Gastrocnemius medialis (tissue), 4 donors: ENCODE measurements at places on chromosomes 7 and 10. TPM values are rescaled to one million over a fixed set of nuclear protein-coding genes. Genes with fewer than 3 reads are reported as not detected.

DNA sequence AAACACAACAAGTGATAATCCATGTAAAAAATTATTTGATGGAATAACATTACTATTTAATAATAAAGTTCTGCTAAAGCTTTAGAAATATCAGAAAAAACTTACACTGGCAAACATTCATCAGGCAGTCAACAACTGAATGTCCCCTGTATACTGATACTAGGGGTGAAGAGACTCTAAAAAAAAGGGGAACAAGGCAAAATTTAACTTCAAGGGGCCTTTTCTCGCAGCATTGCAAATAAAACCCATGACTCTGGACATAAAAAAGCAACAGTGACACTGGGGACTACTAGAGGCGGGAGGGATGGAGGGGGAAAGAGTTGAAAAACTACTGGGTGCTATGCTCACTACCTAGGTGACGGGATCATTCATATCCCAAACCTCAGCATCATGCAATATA, 5.8 kb upstream of the IFRD1 start:
- H3K4me3 ChIP-seq = no peak overlapping the region
- DNase-seq = no peak

- H3K4me1 ChIP-seq = peaks cover 14% of the 10 kb centered on the region
- no peak overlapping the region for H3K27ac ChIP-seq
- no peaks in the 10 kb centered on the region for H3K27me3 ChIP-seq
- H3K4me3 ChIP-seq = no peak overlapping the region
Observed at GRCh38 chr7:1727812-1728570, 57.9 kb downstream of the ELFN1 start.

CCDC172 gene
- not detected for total RNA-seq

OPALIN gene
- total RNA-seq = not detected

DNA sequence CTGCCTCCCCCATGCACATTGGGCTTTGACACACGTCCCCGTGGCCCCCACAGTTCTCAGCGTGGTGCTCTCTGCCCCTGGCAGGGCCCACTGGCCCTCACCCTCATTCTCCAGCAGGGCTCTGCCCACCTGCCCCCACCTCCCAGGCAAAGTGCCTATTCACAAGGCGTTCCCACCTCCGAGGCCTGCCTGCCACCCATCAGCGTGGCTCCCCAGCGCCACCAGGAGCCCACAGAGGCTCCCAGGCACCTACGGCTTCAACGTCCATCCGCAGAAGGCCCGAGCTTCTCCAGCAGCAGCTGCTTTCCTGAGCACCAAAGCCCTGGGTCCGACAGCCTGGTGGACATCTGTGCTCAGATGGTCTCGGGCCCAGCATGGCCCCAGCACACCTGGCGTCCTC, 211.8 kb upstream of the PPP2R2D start:
- no peak for DNase-seq
- no peaks in the 10 kb centered on the region for H3K27me3 ChIP-seq
- H3K36me3 ChIP-seq = no peaks in the 10 kb centered on the region
- H3K4me3 ChIP-seq = no peak overlapping the region
- H3K27ac ChIP-seq = no peak overlapping the region

DNA sequence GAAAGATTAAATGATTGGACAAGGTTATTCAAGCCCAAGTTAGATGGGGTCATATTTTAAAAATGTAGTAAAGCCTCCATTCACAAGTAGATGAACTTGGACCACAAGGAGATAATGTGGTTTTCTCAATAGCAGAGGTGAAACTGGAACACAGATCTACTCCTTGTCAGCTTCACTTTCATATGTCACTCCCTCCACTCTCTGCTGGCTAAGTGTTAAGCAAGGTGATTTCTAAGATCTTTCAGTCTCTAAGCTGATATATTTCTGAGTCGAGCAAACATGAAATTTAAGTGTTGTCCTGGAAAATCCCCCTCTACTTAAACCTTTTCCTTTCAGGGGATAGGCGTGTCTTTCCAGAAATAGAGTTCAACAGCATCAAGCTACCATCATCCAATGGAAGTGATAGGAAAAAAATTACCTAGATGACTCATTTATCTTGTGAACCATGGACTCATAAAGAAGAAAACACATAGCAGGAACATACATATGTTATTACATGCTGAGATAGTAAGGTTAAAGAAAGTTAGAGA, 275.0 kb downstream of the PTEN start:
- DNase-seq = no peak
- H3K4me3 ChIP-seq = no peak overlapping the region
- H3K27me3 ChIP-seq = no peaks in the 10 kb centered on the region
- peaks cover 1% of the 10 kb centered on the region for H3K4me1 ChIP-seq

DNA sequence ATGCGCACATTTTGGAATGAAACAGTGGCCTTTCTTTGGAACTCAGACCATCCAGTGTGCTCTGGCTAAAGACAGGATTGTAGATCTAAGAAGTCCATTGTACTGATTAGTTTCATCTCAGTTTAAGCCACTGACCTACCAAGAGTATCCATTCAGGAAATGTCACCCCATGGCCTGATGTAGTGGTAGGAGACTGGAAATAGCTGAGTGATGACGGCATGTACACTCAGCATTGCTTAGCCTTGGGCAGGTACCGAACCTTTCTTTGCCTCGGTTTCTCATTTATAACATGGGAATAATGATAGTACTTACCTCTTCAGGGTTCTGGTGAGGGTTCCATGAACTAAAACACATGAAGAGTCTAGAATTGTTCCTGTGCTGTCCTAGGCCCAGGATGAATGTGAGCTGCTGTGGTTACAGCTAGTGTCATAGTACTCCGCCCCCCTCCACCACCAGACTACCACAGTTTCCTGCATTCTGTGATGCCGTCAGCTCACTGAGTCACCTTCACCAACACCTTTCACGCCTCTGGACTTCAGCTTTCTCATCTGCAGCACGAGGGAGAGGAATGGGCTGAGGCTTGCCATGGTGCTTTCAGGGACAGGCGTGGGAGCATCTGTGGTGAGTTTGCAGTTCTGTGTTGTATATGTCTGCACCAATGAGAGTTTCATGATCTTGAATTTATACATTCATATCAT, 484.0 kb upstream of the GALNT17 start:
- H3K4me3 ChIP-seq = no peak overlapping the region
- no peaks in the 10 kb centered on the region for H3K27me3 ChIP-seq
- no peak overlapping the region for H3K27ac ChIP-seq
- no peak for DNase-seq
- peaks cover 9% of the 10 kb centered on the region for H3K4me1 ChIP-seq

OR2A7 gene
- total RNA-seq = 0.75 TPM

DENND2A gene
- 2.6 TPM for total RNA-seq

DNA sequence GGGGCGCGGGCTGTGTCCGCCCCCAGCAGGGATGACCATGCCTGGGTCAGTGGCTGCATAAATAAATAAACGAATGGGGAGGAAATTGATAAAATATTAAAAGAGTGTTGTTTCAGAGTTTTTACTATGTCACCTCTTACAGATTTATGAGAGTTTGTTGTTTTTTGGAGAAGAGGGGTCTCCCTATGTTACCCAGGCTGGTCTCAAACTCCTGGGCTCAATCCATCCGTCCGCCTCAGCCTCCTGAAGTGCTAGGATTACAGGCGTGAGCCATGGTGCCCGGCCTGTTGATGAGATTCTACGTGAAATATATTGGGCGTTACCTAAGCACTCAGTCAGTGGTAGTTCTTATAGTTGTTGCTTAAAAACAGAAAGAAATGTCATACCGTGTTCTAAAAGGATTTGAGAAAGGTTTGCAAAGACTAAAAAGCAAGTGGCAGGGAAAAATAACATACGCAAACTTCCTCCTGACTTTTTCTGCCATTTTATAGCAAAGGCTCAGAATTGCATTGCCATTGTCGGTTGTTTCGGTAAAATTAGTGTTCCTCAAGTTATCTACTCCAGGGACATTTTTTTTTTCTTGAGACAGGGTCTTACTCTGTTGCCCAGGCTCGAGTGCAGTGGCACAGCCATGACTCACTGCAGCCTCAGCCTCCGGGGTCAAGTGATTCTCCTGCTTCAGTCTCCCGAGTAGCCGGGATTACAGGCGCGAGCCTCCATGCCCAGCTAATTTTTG, 39.5 kb upstream of the FOXK1 start:
- H3K4me3 ChIP-seq = peak overlapping the region; percentile 84
- no peaks in the 10 kb centered on the region for H3K4me1 ChIP-seq
- no peaks in the 10 kb centered on the region for H3K27me3 ChIP-seq
- no peak for DNase-seq

DNA sequence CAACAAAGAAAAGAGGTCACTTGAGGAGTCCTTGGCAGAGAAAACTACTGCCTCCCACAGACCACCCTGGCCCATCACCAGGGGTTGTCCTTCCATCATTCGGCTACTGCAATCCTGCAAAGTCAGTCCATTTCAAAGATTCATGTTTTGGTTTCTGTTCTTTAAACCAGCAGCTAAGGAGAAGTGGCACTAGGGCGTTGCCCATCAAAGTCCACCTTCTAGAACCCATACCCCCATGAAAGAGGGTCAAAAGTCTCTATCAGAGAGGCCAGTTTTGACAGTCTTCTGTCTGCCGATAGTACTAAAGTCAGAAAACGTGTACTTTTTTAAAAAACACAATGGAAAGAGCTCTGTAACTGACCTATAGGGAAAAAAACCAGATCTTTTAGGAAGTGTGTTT, 14.4 kb downstream of the CCDC6 start:
- no peak for DNase-seq
- H3K4me3 ChIP-seq = no peak overlapping the region
- peaks cover 46% of the 10 kb centered on the region for H3K4me1 ChIP-seq
- H3K27me3 ChIP-seq = no peaks in the 10 kb centered on the region

DNA sequence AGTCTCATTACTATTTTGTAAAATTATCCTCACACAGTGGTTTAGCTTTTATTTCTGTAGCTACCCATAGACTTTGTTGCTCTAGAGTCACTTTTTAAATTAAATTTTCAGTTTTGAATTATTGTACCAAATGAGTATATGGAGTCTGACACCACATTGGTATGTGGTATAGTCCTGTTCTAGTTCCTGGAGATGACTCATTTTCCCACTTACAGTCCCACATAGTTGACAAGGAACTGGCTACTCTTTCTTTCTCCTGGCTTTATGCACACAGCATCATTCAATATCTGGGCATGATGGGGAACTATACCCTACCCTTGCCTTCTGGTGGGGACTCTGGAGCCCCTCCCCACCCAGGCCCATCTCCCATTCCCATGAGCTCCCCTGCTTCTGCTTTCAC, 92.6 kb upstream of the RAB11FIP2 start:
- DNase-seq = no peak
- no peaks in the 10 kb centered on the region for H3K36me3 ChIP-seq
- no peaks in the 10 kb centered on the region for H3K27me3 ChIP-seq
- H3K4me3 ChIP-seq = no peak overlapping the region
- H3K4me1 ChIP-seq = no peaks in the 10 kb centered on the region
